Activated CD4-positive, alpha-beta T cell treated with anti-CD3 and anti-CD28 coated beads for 24 hours (primary cell): ENCODE measurements at places on chromosomes 2 and 18.

DNA sequence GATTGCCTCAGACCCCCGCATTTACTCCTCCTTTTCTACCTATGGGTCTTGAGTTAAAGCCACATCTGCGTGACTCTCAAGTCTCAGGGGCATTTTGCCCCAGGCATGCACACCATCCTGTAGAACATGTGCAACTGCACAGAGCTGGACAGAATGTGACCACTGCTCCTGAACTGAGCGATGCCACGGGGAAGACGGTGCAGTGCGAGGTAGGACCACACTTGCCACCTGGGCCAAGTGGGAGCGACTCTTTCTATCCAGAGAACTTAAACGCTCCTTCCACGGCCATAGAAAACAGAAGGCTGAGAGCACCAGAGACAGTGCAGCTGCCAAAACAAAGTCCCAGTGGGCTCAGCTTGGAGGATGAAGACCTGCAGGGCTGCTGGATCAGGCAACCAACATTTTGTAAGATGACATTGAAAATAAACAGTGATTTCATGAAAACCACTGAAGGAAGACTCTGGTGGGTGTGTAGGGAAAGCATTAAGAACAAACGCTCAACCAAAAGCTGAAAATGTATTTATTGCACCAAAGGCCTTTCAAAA is 149.0 kb upstream of the HDAC4 start:
- no peak for DNase-seq

DNA sequence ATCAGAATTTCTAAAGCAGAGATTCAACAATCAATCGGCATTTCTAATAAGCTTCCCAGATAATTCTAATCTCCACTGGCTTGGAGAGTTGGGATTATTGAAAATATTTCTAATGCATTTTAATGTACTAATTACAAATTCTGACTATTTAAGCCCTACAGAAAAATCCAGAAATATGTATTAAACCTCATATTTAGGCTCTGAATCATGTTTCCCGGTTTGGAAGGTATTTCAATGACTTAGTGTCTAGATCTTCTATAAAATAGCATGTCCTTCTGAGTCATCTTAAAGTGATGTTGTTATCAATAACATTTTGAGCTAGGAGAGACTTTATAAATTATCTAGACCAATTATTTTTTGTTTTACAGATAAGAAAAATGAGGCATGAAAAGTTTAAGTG is 258.8 kb upstream of the NRXN1 start:
- DNase-seq, result no peak

DNA sequence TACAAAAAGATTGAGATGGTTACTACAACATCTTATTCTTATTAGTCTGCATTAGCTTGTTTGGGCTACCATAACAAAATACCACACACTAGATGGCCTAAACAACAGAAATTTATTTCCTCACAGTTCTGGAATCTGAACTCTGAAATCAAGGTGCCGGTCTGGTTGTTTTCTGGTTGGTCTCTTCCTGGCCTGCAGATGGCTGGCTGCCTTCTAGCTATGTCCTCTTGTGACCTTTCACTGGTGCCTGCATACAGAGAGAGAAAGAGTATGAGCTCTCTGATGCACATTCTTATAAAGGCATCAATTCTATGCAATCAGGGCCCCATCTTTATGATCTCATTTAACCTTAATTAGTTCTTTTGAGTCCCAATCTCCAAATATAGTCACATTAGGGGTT is 696.5 kb downstream of the TDRD15 start:
- DNase-seq, result no peak

- DNase-seq, result peak; percentile 47
Observed at GRCh38 chr2:230924470-230925341, at the start of gene GPR55. Gene GPR55, minus strand, starts transcription at chr2:230925242. Its CDS starts 14,280 bp downstream, at chr2:230910962.

- no peak for DNase-seq
Observed at GRCh38 chr2:36478332-36478738, 119.6 kb downstream of the FEZ2 start.

- no peak for DNase-seq
Observed at GRCh38 chr18:54740136-54740846, 88.0 kb upstream of the RAB27B start.

- DNase-seq, result no peak
Observed at GRCh38 chr2:84441036-84441435, 18.0 kb downstream of the SUCLG1 start.

GRCh38 chr2:216023055-216023648 is 9.8 kb upstream of the MREG start:
- DNase-seq, result no peak

DNA sequence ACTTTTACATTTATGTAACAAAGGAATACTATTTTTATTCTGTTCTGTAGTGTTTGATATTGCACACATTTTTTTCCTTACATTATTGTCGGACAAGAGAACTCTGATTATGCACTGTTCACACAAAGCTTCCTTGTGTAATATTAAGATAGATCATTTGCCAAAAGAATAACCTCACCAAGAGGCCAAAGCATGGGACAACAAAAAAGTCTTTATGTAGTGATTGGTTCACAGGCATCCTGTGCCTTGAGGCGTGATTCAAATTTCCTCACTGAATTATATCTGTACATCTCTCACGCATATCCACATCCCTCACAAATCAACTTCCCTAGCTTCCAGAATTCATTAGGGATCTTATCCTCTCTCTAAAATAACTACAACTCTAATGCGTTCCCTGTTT is 642.7 kb downstream of the NR4A2 start:
- no peak for DNase-seq

DNA sequence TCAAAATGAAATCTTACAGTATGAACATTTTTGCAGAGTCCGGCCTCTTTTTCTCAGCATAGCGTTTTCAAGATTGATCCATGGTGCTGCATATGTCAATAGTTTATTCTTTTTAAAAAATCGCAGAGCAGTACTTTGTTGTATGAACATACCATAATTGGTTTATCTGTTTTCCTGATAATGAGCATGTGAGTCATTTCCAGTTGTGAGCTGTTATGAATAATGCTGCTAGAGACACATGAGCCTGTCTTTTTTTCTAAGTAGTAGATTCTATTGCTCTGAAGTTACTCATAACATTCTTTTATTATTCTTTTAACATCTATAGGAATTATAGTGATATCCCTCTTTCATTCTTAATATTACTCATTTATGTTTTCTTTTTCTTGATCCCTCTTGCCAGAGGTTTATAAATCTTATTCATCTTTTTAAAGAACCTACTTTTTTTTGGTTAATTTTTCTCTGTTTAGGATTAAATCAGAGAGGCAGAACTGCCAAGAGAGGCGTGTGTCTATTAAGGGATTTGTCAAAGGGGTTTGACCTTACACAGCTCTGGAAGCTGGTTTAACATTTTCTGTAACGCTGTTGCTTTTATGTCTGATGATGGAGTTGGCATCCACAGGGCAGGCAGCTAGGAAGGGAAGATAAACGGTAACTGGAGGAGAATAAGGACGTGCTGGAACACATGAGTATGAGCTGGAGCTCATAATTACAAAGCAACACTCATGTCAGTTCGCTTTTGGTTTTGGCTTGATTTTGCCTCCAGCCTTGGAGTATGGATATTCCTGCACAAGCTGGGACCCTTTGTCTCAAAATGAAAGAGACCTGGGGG is 47.4 kb downstream of the MGAT5 start:
- DNase-seq, result no peak

GRCh38 chr2:132668987-132669907 is 758 bp downstream of the LYPD1 start:
- DNase-seq, result no peak

GRCh38 chr2:177362499-177362898 is 30.1 kb upstream of the AGPS start:
- DNase-seq, result no peak

- DNase-seq, result no peak
Observed at GRCh38 chr2:109558076-109558882, 55.5 kb downstream of the SEPTIN10 start.

GRCh38 chr2:99425022-99425421 is 64.8 kb downstream of the REV1 start:
- no peak for DNase-seq

GRCh38 chr18:79242246-79242645 is 153.5 kb upstream of the NFATC1 start:
- DNase-seq, result no peak

GRCh38 chr2:113711851-113712250 is 44.6 kb downstream of the SLC35F5 start:
- no peak for DNase-seq

DNA sequence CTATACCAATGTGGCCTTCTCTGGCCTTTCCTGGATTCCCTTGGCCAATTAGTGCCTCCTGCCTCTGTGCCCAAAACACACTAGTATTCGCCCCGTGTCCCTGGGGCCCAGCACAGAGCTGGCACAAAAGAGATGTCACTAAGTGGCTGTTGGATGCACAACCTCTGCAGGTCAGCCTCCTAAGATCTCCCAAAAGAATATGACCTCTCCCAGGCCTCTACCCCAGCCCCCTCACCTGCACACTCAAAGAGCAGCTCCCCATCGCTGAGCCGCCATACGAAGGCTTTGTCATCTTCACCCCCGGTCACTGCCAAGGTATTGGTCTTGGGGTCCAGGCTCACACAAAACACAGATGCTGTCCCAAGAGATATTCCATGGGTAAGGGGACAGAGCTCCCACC is 2.7 kb downstream of the AAMP start:
- no peak for DNase-seq

DNA sequence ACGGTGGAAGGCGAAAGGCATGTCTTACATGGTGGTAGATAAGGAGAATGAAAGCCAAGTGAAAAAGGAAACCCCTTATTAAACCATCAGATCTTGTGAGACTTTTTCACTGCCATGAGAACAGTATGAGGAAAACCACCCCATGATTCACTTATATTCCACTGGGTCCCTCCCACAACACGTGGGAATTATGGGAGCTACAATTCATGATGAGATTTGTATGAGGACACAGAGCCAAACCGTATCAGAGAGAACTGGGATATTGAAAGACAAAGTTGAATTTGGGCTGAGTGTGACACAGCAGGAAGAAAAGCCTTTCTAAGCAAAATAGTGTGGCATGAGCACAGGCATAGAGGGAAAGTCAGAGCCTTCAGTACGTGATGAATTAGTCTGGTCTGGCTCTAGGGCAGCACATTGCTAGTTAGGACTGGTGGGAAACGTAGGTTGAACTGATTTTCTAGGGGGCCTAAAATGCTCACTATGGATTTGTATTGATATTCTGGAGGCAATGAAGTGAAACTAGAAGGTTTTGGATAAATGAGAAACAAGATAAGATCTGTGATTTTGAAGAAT is 84.8 kb upstream of the RND3 start:
- no peak for DNase-seq

DNA sequence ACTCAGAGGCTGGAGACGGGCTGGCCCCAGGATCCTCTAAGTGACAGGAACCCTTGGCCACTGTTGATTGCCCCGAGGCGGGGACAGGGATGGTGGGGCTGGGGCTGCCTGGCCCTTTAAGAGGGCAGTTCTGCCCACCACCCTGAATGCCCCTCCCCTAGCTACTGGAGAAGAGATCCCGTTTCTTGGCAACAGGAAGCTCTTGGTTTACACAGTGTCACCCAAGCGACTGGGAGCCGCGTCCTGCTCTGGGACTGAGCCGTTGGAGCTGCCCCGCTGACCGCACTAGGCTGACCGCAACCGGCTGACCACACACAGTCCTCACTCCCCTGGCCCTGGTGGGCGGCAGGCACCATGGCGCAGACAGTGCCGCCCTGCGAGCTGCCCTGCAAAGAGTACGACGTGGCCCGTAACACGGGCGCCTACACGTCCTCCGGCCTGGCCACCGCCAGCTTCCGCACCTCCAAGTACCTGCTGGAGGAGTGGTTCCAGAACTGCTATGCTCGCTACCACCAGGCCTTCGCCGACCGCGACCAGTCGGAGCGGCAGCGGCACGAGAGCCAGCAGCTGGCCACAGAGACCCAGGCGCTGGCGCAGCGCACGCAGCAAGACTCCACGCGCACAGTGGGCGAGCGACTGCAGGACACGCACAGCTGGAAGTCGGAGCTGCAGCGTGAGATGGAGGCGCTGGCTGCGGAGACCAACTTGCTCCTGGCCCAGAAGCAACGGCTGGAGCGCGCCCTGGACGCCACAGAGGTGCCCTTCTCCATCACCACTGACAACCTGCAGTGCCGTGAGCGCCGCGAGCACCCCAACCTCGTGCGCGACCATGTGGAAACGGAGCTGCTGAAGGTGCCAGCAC is at the start of gene TEKT4:
Gene TEKT4, plus strand, starts transcription at position 205 of the 862 bp plus-strand sequence. Its CDS starts 150 bp downstream, at position 355.
- DNase-seq, result no peak

DNA sequence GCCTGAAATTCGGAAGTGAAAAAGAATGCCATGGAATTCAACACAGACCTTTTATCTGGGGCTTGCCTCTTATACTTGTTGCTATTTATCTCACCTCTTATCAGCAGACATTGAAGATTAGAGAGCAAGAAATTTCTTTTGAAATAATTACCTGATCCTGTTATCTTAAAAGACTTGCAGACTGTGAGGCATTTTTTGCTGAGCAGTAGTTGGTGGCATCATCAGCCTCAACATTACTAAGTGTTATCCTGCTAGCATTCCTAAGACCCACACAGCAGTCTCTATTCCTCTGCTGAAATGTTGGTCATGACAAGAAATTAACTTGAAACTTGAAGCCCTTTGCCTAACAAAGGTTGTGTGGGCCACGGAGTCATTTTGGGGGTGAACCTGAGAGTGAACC is 186.5 kb downstream of the TRIB2 start:
- no peak for DNase-seq

DNA sequence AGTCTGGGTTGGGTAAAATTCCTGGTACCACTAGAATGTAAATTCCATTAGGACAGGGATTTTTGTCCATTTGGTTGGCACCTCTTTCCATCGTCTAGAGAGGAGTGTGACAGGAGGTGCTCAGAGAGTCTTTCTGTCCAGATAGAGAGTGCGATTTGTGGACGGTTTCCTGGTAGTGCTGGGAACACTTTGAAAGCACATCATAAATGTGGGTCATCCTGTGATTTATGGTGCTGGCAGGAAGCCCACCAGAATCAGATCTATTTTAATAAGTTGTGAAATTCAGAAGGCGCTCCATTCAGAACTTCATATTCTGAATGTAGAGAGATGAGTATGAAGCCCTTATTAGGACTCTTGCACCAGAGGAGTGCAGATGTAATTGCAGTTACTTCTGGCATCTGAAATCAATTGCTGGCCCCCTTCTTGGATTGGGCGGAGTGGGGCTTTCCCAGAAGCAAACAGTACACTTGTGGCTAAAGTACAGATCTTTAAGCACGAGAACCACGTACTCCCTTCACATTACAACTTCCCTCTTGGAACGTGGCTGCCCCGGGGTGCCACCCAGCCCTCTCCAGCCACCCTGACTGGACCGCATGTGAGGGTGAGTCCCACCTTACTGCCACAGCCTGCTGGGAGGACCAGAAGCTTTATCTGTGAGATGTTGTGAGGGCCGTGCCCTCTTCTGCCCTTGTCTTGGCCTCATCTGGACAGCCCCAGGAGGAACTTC is 243.2 kb downstream of the MYO3B start:
- DNase-seq, result no peak

DNA sequence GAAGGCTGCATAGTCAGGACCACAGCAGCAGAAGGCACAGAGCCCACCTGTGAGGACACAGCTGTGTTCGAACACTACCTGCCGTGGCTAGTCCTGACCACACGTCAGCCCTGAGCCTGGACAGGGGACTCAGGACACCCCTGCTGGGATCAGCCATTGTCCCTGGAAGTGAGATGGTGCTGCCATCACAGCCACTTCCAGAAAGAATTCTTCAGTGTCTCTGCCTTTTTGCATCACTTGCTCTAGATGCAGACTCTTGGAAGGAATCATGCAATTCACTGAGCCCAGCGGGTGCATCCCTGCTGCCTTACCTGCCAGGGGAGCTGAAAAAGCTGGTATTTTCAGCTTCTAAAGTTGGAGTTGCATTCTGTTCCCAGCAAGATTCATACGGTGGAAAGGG is 49.3 kb downstream of the LAMA3 start:
- DNase-seq, result no peak

GRCh38 chr2:45137966-45138695 is 128.9 kb upstream of the SIX2 start:
- no peak for DNase-seq

GRCh38 chr18:31655354-31655753 is 29.0 kb downstream of the B4GALT6 start:
- no peak for DNase-seq
